Thoracic aorta (tissue), 2 donors: ENCODE measurements at places on chromosomes 12 and 14.

DNA sequence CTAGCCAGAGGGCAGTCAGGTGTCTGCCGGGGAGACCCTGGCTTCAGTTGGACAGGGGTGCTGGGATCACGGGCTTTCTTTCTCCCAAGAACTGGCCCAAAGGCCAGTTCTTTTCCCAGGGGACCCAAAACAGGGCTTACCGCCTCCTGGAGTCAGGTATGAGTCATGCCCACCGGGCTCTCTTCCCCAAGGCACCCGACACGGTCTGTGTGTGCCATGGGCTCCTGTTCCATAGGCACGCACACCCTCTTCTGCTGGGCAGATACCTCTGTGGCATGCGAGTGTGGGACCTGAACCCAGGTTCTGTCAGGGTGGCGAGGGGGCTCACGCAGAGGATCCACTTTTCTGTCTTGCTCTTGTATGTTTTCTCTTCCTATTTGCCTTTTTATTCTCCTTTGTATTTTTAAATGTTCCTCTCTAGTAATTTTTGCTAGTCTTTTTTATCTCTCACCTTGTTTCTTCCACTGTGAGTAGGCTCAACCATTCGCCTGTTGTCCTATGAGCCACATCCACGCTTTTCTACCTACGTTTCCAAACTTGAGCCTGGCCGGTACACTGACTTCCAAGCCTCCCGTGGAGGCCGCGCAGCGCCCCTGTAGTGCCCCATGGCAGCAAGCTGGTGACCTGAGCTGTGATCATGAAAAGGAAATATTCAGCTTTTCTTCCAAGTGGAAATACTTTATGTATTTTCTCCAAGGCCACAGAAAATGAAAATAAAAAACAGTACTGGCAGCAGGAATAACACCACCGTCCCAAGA, 362.2 kb downstream of the CACNA1C start:
- no peak for DNase-seq

GRCh38 chr14:66539034-66539433, 31.1 kb downstream of the GPHN start:
- no peak for DNase-seq

GRCh38 chr14:65237023-65237814, 134.9 kb upstream of the MAX start:
- DNase-seq, result no peak

DNA sequence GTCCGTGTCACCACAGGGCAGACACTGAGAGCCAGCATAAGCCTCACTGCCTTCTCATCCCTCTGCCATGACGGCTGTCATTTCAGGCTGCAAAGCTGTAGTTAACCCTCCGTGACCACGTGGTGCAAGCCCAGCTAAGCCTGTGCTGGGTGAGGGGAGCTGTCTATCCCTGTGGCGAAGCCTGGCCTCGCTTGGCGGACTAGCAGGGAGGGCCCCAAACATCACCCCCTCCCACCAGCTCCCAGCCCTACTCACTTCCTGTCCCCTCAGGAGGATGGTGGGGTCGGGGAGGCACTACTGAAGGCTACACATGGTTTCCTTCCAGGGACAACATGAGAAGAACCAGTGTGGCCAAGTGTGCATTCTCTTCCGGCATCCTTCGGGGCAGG, 88.2 kb downstream of the CHGA start:
- DNase-seq, result no peak

DNA sequence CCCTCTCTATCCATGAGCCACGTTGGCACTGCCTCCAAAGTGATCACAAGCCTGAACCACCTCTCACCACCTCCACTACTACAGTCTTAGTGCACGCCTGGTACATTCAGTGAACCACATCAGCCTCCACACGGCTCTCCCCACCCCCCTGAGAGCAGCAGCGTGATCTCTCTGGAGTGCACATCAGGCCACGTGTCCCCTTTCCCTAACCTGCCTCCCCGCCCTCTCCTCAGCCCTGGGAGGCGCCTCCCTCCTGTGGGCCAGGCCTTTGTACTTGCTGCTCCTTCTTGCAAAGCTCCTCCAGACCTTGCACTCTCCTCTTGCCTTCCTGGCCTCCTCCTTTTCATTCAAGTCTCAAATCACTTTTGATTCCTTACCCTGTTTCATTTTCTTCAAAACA, 49.8 kb downstream of the SLC6A12 start:
- no peak for DNase-seq

DNA sequence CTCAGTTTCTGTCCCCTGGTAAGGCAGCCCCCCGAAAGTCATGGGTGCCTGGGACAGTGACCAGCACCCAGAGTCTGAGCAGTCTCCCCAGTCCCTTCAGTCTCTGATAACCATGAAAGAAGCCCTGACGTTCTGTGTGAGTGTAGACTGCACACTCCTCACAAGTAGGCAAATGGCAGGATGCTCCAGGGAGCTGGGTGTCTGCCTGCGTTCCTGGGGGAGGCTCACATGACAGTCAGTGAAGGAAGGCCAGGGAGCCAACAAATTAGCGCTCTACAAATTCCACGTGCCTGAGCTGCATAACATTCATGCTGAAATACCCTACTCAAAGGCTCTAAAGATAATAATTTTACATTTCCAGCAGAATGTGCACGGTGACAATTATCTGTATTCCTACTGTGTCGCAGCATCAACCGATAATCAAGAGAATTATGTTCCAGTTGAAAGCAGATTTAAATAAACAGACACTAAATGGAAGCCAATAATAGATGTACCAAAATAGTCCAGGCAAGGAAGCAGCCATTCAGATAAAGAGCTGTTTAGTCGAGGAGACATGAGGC, 56.3 kb downstream of the ASCL1 start:
- DNase-seq, result no peak

GRCh38 chr12:9406564-9407424, 198.6 kb upstream of the PZP start:
- DNase-seq, result no peak

GRCh38 chr12:88985631-88986030, 366.7 kb downstream of the DUSP6 start:
- no peak for DNase-seq

DNA sequence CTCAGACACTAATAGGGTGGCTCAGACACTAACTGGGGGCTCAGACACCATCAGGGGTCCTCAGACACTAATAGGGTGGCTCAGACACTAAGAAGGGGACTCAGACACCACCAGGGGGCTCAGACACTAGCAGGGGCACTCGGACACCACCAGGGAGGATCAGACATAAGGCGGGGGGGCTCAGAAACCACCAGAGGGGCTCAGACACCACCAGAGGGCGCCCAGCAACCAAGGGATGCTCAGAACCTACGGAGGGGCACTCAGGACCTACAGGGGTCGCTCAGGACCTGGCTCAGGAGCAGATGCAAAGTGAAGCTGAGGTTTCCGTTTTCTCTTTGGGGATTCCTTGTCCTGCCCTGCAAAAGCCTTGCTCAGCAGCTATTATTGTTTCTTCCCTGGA, 448.5 kb downstream of the TMEM121 start:
- DNase-seq, result no peak

DNA sequence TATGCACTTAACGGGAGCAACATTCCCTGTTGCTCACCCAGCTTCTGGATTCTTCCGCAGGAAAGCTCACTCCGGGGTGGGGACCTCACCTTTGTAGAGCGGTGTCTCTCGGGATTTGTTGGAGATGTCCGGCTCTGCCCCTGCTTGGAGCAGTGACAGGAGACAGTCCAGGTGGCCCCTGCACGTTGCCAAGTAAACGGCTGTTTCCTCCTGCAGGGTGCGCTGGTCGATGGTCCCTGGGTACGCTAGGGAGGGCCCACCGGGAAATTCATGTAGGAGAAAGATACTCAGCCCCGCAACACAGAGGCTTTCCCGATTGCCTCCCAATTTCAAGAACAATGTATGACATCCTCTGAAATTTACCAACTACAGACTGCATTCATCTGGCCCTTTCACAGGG, 23.1 kb downstream of the ASB2 start:
- no peak for DNase-seq

DNA sequence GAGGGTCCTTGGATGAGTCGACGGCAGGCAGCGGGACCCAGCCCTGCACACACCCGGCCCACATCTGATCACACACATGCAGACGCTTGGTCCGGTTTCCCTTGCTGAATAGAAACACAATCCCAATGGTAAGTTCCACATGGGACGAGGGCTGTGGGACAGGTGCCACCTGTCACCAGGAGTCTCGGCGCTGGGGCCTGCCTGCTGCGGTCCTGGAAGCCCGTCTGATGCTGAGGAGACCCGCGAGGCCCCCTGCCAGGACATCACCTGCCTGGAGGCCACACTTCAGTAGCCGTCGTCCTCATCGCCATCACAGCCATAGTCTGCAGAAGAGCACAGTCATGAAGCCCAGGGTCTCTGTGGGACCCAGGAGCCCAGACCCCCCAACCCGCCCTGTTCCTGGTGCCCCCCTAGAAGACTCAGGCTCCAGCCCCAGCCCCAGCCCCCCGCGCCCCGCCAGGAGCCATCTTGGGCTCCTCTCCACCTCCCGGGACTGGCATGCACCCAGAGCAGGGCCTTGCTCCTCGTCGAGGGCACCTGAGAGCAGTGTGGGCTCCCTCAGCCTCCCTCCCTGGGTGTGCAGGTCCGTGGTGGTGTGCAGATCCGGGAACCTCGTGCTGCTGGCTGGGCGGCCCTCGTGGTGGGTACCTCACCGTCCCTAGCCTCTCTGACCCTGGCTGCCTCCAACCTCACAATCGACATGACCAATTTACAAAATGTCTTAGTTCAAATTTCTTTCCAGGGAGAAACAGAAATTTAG, 29.3 kb upstream of the NUDT14 start:
- no peak for DNase-seq

DNA sequence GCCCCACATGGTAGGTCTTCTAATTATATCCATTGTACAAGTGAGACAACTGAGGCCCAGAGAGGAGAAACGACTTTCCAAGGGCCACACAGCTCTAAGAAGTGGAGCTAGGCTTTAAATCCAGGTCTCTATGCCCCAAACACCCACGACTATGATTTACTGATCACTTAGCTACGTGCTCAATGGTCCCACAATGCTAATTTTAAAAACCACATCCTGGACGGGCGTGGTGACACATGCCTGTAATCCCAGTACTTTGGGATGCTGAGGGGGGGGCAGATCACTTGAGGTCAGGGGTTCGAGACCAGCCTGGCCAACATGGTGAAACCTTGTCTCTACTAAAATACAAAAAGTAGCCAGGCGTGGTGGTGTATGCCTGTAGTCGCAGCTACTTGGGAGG, 8.4 kb upstream of the MLEC start:
- DNase-seq, result no peak

GRCh38 chr12:18383203-18383602, 121.9 kb downstream of the PIK3C2G start:
- no peak for DNase-seq

GRCh38 chr14:96176275-96176674, 28.4 kb upstream of the BDKRB2 start:
- no peak for DNase-seq

DNA sequence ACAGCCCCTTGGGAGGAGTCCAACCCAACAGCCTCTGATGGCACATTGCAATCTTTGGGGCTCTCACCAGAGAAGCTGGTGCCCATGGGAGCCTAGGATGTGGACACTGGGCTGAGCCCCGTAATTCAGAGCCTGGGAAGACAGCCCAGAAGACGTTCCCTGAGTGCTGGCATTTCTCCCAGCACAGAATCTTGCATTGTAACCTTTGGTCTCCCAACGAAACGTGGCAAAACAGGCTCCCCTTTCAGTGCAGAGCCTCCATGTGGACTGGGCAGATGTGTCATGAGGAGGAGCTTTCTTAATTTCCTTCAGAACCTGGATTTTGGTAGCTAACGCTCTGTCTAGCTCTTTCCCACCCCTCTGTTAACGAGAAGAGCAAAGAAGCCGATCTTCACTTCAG, 26.3 kb downstream of the BATF start:
- DNase-seq, result no peak
